ENCODE measurements at places on chromosomes 12 and 14.

DNA sequence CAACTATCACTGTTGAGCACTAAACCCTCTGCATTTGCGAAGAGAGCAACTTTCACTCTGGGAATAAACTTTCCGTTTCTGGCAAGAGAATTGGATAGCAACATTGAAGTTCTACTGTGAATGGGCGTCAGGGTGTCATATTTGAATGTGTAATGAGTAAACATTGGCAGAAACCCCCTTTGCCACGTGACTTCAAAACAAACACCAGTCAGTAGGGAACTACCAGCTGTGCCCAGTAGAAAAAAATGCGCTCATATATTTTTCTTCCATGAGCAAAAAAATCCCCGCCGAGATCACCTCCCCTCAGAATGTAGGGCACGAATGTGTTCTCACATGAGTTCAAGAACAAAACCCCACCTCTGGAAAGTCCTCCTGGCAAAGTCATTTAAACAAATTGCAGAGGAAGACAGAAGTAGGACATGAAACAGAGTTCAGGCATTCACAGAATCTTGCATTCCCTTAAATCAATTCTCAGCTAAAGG, 80.6 kb downstream of the BTG1 start:
- DNase-seq, result peak; percentile 90

- DNase-seq, result no peak
These were observed 92.0 kb downstream of the EPS8 start for GRCh38 chr12:15697201-15697600.

- DNase-seq, result no peak
These were observed 129.5 kb downstream of the ETV6 start for GRCh38 chr12:11778713-11779685.

- no peak for DNase-seq
These were observed 6.6 kb downstream of the ANKS1B start for GRCh38 chr12:99978152-99978551.

DNA sequence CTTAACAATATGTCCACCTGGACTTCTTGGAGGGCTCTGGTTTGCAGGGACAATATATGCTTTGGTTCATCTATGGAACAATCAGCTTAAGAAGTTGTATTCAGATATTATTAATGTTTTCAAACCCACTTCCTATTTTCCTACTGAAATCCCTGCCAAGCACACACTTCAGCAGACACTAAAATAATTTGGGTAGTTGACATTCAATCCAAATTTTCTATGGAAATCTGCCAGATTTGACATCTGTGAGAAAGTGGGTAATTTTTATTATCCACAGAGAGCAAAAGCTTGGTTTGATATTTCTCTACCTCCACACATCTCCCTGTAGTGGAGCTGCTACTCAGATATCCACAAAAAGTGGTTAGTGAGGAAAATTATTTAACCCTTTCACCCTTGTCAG, 378.8 kb upstream of the SOX5 start:
- DNase-seq, result no peak

GRCh38 chr12:54378796-54379397, 5.6 kb downstream of the ZNF385A start:
- DNase-seq, result peak; percentile 44

- DNase-seq, result no peak
These were observed 1772.0 kb upstream of the FLRT2 start for GRCh38 chr14:83757916-83758315.

- no peak for DNase-seq
These were observed 48.7 kb downstream of the CPM start for GRCh38 chr12:68884251-68884650.

GRCh38 chr14:36684946-36685345, 23.3 kb downstream of the PAX9 start:
- no peak for DNase-seq

DNA sequence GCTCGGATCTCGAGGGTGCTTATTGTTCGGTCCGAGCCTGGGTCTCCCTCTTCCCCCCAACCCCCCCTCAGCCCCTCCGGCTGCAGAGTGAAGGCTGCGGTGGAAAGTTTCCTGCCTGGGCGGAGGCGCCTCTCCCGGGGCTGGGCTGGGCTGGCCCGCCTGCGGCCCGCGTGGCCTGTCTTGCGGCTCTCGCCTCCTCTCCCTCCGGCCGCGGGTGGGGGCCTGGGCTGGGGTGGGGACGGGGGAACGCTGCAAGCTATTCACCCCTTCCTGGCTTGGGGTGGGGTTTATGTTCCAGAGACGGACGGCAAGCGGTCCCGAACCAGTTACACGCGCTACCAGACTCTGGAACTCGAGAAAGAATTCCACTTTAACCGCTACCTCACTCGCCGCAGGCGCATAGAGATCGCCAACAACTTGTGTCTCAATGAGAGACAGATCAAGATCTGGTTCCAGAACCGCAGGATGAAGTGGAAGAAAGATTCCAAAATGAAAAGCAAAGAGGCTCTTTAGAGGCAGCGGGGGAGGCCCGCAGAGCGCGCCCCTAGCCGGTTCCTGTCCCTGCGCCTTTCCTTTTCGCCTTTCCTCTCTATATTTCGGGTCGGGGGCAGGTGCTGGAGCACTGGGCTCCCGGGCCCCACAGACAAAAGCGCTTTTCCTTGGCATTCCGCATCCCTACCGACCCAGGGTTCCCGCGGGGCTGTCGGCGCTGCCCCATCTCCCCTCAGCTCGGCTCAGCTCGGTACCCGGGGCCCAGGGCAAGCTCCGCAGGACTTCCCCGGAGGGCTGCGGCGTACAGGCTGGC, 1.3 kb downstream of the HOXC5 start:
- no peak for DNase-seq

GRCh38 chr12:87778065-87778464, 251.1 kb downstream of the C12orf50 start:
- DNase-seq, result no peak

DNA sequence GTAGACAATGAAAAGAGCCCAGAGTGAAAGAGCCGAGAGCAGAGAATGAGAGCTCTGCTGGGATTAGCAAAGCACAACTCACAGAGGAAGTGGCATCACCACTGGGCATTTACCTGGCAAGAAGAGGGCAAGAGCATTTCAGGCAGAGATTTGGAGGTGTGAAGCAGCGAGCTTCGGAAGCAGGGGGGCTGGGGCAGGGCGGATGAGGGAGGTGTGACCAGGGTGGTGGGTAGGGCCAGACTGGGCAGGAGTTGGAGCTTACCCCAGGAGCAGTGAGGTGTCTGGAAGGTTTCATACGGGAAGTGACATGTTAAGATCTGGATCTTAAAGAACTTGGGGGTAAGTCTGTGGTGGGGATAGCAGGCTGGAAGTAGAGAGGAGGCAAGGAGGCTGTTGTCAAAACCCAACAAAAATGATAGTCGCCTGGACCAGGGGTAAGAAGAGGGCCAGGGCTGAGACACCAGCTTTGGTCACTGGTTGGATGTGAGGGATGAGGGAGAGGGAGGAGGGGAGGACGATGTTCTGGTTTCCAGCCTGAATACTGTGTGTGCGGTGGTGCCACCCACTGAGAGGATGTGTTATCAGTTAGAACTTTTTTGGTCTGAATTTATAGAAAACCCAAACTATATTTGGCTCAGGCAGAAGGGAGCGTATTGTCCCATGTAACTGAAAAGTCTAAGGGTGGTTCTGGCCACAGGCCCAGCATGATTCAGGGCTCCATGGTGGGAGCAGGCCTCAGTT, 5.2 kb downstream of the SMIM41 start:
- DNase-seq, result no peak

DNA sequence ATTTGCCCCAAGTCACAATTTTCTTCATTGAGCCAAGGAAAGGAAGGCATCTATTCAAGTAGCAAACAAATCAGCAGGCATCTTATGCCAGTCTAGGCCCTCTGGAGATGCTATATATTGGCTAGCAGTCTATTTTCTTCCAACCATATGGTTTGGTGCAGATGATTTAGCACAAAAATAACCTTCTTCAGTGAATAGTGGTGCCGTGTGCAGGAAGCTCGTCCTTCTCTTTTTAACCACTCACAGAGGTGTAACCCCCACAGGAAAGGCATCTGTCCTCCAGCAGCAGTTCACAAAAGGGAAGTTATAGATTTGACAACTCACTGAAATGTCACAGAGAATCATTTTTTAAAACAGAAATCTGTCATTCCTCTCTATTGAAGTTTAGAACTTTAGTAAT, 445.7 kb upstream of the SYT1 start:
- DNase-seq, result no peak

GRCh38 chr12:94575024-94575423, 75.3 kb downstream of the TMCC3 start:
- no peak for DNase-seq

Data from NCI-H2081 (cell line).